ENCODE measurements at places on chromosomes 7 and 10.

DNA sequence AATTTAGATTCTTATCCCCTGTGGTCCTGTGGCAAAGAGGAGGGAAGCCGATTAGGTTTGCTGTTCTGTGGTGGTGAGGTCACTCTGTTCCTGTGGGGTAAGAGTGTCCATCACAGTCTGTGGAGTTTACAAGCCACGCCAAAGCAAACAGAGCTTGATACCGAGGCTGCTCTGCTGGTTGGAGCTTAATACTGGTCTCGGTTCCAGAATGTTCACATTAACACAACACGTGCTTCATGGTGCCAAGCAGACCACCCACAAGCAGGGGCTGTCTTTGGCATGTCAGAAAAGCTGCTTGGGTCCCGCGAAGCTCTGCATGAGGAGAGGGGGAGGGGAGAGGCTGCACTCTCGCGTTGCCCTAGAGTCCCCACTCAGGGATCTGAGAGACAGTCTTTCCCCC is 47.5 kb downstream of the DNAJB6 start:
- no peaks in the 10 kb centered on the region for H3K27me3 ChIP-seq
- peak overlapping the region; percentile 60 for H3K27ac ChIP-seq
- peaks cover 52% of the 10 kb centered on the region for H3K36me3 ChIP-seq
- H3K4me3 ChIP-seq = no peak overlapping the region

DNA sequence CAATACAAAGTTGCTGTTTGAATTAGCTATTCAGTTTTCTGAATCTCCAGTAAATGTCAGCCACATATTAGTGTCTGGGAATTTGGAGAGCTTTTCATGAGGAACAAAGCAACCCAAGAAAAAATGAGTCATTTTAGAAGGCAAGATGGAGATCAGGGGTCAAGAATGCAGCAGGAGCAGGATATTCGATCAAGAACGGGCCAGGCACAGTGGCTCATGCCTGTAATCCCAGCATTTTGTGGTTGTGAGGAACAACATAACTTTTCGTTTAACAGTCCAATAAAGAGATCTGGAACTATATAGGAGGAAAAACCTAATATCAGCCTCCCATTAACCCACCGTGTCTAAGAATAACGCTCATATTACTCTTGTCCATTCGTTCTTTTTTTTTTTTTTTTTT is 600.5 kb downstream of the MAGI2 start:
- peaks cover 1% of the 10 kb centered on the region for H3K36me3 ChIP-seq
- H3K4me1 ChIP-seq = no peaks in the 10 kb centered on the region
- H3K4me3 ChIP-seq = no peak overlapping the region
- H3K27ac ChIP-seq = no peak overlapping the region

DNA sequence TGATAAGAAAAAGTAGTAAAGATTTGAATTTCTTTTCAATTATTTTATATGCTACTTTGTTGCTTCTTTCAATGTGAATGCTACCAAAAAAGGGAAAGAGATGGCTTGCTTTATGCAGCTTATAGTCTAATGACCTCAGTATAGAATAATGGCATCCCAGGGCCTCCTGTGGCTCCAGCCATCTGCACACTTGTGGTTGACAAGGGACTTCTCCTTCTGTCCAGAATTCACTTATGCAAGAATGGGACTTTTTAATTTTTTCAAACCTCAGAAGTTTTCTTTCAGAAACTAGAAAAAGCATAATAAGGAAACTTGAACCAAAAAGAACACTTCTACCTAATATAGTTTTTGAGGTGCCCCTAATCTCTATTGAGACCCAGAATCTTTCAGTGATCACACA is 310.9 kb downstream of the CTNNA3 start:
- H3K27ac ChIP-seq = no peak overlapping the region
- no peak for DNase-seq
- no peaks in the 10 kb centered on the region for H3K36me3 ChIP-seq
- H3K4me1 ChIP-seq = no peaks in the 10 kb centered on the region
- peaks cover 27% of the 10 kb centered on the region for H3K27me3 ChIP-seq

GRCh38 chr10:80158598-80159127 is 26.1 kb downstream of the PLAC9 start:
- H3K27ac ChIP-seq = peak overlapping the region; percentile 13
- H3K4me1 ChIP-seq = peaks cover 20% of the 10 kb centered on the region
- peaks cover 71% of the 10 kb centered on the region for H3K36me3 ChIP-seq
- H3K27me3 ChIP-seq = no peaks in the 10 kb centered on the region
- no peak overlapping the region for H3K4me3 ChIP-seq
- DNase-seq = no peak

DNA sequence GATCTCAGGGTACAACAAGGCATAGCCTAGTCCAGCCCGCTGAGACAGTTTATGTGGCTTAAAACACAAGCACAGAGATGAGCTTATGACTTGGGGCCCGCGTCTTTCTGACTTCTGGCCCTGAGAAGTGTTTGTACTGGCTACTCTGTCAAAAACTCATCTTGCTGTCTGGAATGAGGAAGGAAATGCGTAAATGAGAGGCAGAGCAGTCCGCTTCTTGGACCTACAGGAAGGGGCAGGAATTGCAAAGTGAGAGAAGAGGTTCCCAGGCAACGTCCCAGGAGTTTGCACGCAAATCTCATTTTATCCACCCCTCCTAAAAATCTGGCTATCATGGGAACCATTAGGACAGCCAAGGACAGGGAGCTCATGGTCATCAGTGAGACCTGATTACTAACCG is 5.5 kb downstream of the ANXA11 start:
- H3K36me3 ChIP-seq = peaks cover 14% of the 10 kb centered on the region
- no peak for DNase-seq

Data from central memory CD8-positive, alpha-beta T cell (primary cell).